ENCODE measurements at places on chromosomes 5 and 9.

DNA sequence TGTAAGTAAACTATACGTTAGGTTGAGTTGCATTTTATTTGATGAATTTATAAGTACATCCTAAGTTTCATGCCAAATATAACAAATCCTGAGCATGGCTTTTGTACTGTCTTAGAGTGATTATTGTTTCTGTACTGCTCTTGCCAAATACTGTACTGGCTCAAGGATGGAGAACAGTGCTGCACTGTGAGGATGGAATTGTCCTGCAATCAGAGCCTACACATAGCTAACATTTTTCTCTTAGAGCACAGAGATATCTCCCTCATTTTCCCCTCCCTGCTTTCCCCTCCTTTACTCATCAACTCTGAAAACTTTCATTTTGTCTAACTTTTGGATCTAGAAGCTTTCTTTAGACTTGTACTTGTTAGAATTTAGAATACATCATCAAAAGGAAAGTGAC is 28.3 kb downstream of the LRRC70 start:
- DNase-seq = peak; percentile 7

- no peak for DNase-seq
Measured at GRCh38 chr5:39340506-39340905, 23.8 kb downstream of the C9 start.

- no peak for DNase-seq
Measured at GRCh38 chr5:121949885-121950284, 11.9 kb upstream of the SRFBP1 start.

DNA sequence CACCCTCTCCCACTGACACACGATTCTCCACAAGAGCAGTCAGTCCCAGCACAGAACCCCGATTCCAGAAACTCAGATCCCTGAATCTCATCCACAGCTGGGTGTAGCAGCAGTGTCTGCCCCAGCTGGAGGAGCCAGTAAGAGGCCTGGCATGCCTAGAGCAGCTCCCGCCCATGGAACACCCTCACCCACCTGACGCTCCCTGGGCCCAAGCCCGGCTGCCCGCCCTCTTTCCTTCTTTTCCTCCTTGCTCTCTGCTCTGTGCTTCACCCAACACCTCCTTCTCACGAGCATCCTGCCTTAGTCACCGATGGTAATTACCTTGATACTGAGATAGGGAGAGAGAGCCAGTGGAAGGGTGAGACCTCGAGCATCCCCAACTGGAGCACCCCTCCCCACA is 8.7 kb downstream of the PCDH1 start:
- no peak for DNase-seq

GRCh38 chr5:88696466-88696865 is 186.5 kb downstream of the MEF2C start:
- no peak for DNase-seq

- DNase-seq = no peak
Measured at GRCh38 chr5:79413112-79413511, 100.8 kb downstream of the HOMER1 start.

GRCh38 chr9:120894321-120895148 is 17.5 kb upstream of the PHF19 start:
- no peak for DNase-seq

GRCh38 chr9:96605328-96605727 is 14.3 kb downstream of the CDC14B start:
- no peak for DNase-seq

GRCh38 chr5:149408252-149409099 is 29.4 kb upstream of the IL17B start:
- no peak for DNase-seq

DNA sequence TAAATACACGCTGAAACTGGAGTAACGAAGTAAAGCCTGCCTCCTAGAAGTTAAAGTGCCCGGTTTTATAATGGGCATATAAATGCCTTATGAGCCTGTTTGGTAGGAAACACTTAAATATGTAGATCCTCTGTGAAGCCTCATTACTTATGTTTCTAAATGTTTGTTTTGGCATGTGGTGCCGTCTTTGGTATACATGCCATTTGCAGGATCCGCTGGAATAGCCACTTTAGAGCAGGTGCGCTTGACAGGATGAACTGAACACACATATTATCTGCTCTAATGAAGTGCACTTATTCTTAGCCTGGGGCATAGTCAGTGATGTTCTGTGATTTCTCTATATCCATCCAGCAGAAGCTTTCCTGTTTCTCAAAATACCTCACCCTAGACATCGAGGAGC is 778.1 kb upstream of the WWC1 start:
- DNase-seq = no peak

DNA sequence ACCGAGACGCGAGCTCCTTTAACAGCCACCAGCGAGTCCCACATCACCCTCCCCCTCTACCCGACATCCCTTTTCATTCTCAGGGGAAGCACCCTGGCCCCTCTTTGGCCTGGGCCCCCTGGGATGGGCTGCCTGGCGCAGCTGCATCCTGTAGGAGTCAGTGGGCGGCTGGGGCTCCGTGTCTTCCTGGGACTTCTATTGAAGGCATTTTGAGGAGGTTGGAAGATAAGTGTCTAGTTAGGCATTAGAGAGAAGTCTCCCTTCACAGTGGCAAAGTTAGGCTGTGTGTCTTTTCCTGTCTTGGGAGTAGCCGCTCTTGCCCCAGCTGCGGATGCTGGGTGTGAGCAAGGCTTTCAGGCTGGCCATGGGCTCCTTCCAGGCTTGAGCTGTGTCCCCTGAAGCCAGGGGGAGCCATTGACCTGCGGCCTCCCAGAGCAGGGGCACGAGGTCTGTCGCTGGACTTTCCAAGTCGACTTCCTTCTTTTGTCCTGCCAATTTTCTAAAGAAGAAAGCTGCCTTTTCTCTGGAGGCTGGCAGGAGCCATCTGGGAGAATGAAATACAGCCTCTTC is 18.6 kb upstream of the NKD2 start:
- DNase-seq = no peak

- DNase-seq = peak; percentile 13
Measured at GRCh38 chr9:19998153-19998552, 209.3 kb upstream of the SLC24A2 start.

DNA sequence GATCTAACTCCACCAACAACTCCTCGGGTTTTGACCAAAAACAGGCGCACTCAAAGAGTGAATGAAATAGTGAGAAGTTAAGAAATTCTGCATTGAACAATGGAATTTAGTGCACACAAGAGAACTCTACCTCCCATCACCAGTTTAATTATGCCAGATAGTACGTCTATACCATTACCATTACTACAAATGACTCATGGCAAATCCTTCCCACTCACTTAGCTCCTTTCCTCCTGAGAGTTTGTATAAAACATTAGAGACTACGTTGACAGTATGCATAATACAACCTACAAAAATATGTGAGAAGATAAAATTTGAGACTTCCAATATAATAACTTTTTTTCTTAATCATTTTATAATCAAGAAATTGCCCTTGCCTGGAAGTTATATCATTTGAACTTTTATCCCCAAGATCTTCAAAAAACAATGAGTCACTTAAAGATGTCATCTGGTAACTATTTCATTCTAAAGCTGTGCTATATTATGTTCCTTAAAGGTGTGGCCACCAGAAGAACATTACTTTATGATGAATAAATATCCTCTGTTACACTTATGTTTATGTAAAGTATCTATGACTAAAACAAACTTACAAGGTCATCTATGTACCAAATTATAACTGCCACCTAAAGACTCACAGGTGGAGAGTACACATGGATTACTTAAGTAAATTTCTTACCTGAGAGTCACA is 297.9 kb upstream of the PTGER4 start:
- DNase-seq = no peak

DNA sequence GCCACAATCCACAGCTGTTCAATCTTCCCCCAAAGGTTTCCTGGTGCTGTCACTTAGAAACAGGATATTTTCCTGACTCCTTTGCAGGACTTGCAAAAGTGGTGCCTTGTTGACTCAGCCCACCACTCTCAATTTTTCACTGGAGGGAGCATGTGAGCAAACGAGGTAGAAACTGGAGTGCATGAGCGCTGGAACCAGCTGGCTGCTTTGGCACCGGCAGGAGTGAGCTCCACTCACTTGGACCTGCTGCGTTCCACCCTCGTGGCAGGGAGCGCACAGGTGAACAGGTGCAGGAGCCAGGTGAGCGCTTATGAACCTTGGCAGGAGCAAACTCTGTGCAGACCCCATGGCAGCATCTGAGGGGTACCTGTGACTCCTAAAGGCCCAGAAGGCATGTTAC is 364.1 kb upstream of the RORB start:
- DNase-seq = no peak

DNA sequence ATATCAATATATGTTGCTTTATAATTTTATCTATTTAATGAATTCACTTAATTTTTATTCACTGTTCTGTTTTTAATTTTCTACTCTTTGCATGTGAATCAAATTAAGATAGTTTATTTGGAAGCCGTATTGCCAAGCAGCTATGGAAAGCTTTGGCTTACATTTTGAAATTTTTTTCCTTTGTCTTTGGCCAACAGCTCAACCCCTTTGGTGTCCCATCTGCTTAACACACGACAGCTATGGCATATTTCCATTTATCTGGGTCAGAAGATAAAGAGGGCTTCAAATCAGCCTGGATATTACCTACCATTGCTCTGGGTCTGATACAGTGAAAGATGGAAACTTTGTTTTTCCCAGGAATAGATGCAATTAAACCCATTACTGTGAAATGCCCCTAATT is 201.0 kb downstream of the WDR70 start:
- no peak for DNase-seq

DNA sequence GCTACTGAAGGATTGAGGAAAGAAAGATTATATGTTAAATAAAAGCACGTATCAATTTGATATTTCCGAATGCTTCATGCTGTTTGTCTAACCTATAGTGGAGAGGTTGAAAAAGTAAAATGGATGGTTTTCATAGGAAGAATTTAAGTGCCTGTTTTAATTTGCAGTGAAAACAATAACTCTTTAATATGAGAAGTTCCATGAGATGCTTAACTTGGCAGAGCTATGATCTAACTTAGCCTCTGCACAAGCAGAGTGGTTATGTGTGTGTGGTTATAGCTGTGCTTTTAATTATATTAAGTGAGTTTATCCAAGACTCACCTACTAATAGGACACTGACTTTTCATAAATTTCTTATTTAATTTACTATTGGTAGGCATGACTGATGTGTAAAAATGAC is 57.4 kb downstream of the AOPEP start:
- DNase-seq = no peak
